GM13976 (cell line): ENCODE measurements at places on chromosomes 6 and 20.
A peak's percentile ranks its signal among the peaks of the same experiment; 100 is the strongest.

DNA sequence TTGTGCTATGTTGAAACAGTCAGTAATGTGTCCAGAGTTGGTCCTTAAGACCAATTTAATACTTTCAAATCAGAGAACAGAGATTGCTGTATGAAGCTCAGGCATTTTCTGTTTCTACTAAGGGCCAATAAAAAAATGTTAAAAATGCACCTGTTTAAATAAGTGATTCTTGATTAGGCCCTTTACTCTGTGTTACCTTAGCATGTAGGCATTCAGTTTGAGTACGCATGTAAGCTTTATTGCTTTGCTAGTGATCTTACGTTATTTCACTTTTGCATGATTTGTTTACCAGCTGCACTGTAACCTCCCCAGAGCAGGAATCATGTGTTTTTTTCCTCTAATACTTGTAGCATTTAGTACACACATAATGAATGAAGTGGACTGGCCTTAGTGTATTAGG lies 61.0 kb downstream of the AFG1L start:
- no peak for DNase-seq

DNA sequence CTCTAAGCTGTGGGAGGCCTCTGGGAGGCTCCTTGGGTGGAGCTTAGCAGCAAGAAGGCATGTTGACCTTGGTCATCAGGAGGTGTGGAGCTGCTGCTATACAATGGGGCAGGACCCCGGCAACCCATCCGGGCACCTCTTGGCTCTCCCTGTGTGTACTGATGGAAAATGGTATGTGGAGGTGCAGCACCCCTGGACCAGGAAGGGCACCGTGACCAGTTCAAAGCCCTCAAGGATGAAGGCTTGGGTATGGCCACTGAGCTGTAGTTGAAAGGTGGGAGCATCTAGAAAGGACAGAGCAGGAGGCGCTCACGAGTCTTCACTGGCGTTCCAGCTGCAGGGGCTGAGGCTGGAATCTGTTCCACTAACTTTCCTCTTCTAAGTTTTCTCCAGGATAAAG lies 6.7 kb upstream of the IRF4 start:
- DNase-seq, result no peak

GRCh38 chr20:59161721-59162120 lies 1.9 kb upstream of the ZNF831 start:
- DNase-seq, result no peak

GRCh38 chr6:89999154-89999553 lies 104.9 kb downstream of the GJA10 start:
- no peak for DNase-seq

DNA sequence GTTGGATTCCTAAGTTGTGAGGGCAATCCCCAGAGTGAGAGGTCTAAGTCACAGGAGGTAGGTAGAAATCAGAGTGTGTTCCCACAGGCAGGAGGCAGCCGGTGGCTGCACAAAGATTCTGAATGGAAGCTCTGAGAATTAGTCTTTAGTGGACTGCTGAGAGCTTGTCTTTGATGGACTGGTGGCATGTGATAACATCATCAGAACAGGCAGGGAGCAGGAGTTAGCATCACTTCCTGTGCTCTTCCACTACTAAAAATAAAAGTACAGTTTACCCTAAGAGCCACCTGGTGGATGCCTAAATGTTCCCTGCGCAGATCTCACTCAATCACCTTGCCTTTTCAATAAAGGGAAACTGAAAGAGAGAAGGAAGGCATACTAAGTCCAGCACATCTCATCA lies 294.6 kb upstream of the POU3F2 start:
- no peak for DNase-seq

GRCh38 chr6:125539892-125540291 lies 209.5 kb upstream of the HEY2 start:
- no peak for DNase-seq

DNA sequence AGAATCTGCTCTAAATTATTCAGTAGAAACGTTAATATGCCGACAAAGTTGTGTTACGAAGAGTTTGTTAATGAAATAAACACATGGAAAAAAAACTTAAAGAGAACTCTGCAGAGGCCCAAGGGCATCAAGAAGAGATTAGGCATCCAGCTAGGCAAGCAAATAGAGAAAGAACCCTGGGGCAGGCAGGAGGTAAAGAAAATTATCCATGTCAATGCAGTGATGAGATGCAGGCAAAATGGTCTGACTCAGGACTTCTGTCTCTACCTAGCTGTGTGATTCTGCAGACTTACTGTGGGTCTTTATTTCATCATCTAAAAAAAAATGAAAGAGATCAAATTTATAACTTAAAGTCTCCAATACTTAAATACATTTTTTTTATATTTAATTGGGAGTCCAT lies 448.0 kb downstream of the HAO1 start:
- DNase-seq, result no peak

DNA sequence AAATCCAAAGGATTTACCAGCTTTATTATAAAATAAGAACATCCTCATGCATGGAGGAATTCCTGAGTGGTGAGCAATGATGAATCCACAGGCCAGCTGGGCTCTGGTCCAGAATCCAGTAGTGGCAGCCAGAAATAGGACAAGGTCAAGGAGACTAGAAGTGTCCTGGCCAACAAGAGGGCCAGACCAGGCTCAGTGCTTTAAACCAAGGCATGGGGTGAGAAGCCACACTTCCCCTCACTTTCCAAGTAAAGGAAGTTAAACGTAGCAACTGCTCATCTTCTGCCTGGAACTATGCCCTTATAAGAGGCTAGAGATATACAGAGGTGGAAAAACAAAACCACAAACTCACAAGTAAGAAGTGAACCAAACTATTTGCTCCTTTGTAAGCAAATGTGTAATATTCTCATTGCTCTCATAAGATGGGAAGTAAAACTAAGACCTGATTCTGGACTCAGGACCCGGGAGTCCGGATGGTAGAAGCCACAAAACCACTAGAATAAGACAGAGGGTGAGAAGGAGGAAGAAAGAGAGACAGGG lies 253.2 kb downstream of the UST start:
- no peak for DNase-seq

GRCh38 chr6:170344631-170345576 lies 38.3 kb downstream of the FAM120B start:
- no peak for DNase-seq

GRCh38 chr20:19947611-19948264 lies 69.4 kb upstream of the NAA20 start:
- DNase-seq, result peak; percentile 62

DNA sequence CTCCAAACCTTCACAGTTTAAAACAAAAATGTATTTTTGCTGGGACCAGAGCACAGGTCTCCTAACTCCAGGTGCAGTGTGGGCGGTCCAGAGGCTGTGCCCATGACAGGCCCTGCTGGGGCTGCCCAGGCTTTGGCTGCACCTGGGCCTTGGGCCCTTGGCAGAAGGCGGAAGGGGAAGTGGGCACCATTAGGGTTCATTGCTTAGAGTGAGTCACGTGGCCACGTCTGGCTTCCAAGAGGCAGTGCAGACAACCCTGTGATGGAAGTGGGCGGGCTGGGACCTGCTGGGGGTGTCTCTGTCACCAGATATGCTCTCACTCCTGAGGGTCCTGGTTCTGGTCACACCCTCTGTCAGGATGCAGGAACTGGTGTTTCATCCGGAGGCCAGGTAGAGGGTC lies 302.2 kb downstream of the QKI start:
- no peak for DNase-seq

DNA sequence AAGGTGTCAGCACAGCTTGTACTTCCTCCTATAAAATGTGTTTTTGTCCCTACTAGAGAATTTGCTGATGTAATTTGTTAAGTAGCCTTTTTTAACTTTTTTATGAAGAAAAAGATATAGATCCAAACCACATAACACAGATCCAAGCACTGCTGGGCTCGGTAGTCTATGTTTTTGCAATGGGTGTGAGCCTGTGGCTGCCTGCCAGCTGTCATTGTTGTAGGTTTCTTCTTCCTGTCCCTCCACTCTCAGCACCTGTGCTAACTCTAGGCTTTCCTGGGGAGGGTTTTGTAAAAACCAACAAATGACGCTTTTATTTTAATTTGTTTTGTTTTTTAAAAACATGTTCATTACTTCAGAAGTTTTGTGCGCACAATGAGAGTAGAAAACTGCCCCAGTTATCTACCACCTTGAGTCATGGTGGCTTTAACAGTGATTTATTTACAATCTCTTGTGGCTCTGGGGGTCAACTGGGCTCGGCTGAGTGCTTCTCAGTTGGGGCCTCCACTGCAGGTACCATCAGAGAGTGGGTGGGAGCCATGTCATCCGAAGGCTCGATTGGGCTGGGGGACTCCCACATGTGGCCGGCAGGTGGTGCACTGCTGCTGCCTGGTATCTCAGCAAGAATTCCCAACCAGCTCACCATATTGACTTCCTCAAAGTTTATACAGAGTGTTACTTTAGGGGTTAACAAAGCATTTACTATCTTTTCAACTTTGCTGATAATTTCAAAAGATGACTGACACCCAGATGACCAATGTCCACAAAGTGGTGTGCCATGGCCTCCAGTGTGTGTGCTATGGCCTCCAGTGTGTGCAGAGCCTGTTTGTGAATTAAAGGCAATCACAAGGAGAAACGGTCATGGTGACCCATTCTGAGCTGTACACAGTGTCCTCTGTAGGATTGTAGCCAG lies 3.0 kb upstream of the CCR6 start:
- no peak for DNase-seq

GRCh38 chr6:101110814-101111213 lies 229.7 kb upstream of the ASCC3 start:
- no peak for DNase-seq

GRCh38 chr6:68635706-68636513 lies 828 bp downstream of the ADGRB3 start:
- peak; percentile 39 for DNase-seq

- DNase-seq, result no peak
Measured at GRCh38 chr6:95417856-95418255, 159.5 kb upstream of the MANEA start.

- DNase-seq, result no peak
Measured at GRCh38 chr20:56764671-56765070, 135.6 kb downstream of the TFAP2C start.

GRCh38 chr20:51481341-51481914 lies 61.1 kb downstream of the NFATC2 start:
- peak; percentile 55 for DNase-seq

DNA sequence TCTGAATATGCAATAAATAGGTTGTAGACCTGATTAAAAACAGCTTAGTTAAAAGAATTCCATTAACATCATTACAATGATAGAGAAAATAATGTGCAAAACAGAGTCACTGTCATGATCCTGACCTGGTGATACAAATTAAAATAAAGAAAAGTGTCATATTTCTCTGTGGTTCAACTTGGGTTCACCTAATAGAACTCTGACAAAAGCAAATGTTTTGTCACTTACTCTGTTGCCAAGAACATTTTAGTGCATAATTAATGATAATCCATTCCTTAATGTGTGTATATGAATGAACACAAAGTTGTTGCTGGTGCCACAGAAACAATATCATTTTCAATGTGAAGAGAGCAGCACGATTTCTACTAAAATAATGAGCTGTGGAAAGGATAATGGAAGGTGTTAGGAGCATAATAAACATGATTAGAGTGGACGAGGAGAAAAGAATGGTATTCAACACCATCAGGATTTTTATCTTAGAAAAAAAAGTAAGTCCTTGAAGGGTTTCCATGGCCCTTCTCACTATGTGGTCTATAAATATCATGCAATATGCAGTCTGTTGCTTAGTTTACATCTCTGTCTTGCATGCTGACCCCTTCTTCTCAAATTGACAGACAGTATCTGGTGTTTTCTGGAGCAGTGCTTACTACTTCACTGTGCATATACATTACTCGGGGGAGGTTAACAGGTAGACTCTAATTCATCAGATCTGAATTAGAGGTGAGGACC lies 656.6 kb upstream of the MMS22L start:
- no peak for DNase-seq

DNA sequence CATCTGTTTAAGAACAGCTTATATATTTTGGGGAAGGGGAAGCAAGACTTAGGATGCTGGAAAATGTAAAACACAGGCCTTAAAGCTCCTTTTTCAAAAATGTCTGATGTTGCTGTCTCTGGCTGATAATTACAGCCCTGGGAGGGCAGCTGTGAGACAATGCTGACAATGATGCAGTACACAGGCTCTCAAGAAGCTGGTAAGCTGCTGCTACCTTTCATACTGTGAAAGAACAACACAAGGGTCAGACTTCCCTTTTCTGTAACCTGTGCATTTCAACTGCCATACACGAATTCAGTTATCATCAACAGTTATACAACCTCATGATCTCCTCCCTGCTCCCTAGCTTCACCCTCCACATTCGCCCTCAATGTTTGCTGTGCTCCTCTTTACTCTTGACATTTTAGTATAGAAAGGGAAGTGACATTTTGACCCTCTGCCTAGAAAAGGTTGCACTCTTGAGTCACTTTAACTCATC lies 25.2 kb downstream of the MAP7 start:
- peak; percentile 20 for DNase-seq

GRCh38 chr6:163320402-163320801 lies 94.1 kb upstream of the QKI start:
- DNase-seq, result no peak

DNA sequence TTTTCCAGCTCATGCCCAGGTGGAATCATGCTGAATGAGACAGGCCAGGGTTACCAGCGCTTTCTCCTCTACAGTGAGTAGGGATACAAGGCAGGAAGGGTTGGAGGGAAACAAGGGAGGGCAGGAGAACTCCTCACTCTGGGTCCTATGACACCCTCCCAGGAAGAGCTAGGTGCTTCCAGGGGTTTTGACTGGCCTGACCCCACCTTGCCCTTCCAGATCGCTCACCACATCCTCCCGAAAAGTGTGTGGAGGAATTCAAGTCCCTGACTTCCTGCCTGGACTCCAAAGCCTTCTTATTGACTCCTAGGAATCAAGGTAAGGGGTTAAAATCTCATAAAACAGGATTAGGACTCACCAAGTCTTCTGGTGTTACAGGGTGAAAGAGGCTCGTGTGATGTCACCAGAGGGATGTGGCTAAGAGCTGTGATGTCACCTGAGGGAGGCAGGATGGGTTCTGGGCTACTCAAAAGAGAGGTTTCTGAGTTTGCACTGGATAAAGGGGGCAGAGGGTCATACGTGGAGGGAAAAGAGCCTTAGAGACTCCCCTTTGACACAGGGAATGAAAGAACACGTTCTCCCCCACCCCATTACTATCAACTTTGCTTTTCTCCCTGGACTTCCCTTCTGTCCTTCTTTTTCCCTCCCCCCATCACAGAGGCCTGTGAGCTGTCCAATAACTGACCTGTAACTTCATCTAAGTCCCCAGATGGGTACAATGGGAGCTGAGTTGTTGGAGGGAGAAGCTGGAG lies 1.9 kb downstream of the APOM start:
- DNase-seq, result no peak

DNA sequence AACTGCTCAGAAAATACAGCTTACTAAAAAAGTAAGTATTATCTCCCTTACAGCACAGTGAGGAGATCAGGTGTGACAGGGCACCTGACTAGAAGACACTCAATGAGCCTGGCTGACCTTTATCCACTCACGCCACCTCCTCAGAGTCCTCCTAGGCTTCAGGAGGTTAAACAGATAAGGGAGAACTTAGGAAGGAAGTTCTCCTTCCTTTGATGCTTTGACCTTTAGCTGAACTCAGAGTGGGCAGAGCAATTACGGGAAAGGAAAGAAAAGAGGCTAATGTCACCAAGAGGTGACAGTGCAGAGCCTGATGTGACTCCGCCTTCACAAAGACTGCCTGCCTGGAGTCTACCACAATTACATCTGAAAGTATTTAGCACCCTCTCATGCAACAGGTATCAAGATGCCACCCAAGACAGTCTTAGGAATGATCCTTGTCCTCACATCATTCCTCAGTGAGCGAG lies 36.7 kb downstream of the MAN1A1 start:
- DNase-seq, result no peak

GRCh38 chr6:151096255-151096612 lies 143.5 kb upstream of the AKAP12 start:
- no peak for DNase-seq

GRCh38 chr20:49343246-49343645 lies 65.4 kb upstream of the ZNFX1 start:
- DNase-seq, result no peak
